Suppressor macrophage (primary cell): ENCODE measurements at places on chromosomes 11 and 22.

GRCh38 chr11:1442163-1442562 is 44.4 kb downstream of the MOB2 start:
- DNase-seq: no peak

GRCh38 chr11:77206264-77207018 is 78.4 kb downstream of the MYO7A start:
- DNase-seq: no peak

- DNase-seq: peak; percentile 33
These were observed 1.6 kb downstream of the BRD1 start for GRCh38 chr22:49825944-49826602.

DNA sequence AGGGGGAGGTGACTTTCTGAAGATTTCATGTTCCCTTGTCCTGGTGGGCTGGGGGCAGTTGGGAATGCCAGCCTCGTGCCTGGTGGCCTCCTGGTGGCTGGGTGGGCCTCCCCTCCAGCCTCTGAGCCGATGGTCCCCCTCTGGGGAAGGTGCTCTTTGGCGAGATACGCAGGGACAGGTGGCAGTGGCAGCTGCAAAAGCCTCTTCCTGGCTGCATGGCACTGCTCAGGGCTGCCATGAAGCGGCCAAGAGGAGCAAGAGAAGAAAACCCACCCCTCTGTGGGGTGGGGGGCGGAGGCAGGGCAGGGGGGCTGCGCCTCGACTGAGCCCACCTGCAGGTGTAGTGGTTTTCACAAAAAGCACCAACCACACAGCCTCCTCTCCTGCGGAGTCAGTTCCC is 61.8 kb upstream of the PHF21B start:
- no peak for DNase-seq

DNA sequence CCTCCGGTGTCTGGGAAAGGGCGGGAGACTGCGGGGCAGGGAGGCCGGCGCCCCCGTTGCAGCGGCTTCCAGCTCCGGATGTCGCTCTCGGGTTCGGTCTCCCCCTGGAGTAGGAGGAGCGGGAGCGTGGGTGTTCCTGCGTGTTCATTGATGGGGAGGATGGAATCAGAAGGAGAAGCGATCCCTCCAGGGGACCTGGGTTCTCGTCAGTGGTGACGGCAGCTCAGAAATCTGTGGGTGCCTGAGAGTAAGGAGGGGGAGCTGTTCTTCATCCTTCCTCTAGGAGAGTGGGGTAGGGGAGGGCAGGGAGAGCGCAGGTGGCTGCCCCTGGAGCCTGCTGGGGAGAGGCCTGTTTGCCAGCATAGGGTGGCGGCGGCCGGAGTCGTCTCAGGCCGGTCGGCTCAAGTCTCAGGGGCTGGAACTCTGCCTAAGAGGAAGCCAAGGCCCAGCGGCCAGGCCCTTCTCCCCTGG is 1.1 kb downstream of the UBASH3B start:
- peak; percentile 86 for DNase-seq

GRCh38 chr11:16987205-16987568 is 27.0 kb downstream of the PLEKHA7 start:
- DNase-seq: no peak

DNA sequence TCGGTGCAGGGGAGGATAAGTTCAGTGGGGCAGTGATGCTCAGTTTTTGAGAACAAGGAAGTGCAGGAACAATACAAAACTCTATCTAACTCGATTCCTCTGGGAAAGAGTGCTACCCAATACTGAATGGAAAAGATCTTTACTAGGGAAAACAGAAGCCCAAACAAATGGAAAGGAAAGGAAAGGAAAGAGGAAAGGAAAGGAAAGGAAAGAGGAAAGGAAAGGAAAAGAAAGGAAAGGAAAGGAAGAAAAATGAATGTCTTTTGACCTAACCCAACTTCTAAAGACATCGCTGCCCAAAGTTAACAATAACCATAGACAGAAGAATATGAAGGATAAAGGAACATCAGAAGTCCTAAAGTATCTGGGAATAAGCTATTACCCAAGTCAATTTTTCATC is 41.6 kb downstream of the PHF21A start:
- DNase-seq: no peak

DNA sequence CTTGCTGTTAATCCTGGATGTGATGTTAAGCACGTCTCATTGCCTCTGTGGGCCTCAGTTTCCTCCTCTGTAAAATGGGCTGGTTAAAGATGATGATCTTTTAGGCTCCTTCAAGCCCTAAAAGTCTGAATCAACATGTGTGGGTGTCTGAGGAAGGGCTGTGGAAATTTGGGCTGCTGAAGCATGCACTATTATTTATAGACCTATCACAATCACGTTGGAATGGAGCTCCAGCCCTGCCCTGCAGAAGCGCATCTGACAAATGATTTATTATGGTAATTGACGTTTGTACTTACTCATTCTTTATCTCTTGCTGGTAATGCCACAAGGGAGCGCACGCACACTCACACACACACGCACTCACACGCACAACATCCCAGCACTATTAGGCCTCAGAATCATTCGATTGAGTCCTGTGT is 20.4 kb downstream of the P2RX3 start:
- peak; percentile 58 for DNase-seq

- no peak for DNase-seq
These were observed 20.2 kb upstream of the KCNJ11 start for GRCh38 chr11:17408641-17409040.

- DNase-seq: no peak
These were observed 15.3 kb downstream of the OSBPL5 start for GRCh38 chr11:3149852-3150188.

DNA sequence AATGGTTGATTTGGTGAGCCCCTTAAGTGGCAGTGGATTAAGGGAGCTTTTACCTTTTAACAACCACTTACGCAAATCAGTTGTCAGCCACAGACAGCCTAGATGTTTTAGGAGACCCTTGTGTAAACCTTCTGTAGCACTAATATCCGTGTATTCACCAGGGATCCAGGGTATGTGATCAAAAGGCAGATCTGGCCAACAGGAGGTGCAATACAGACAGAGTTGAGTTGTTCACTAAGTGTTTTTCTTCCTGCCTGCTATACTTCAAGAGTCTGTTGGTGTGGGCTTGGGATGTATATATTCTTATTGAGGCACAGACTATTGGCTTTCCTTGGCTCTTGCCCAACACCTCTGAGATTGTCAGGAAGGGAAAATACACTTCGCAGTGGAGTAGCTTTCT is 175.1 kb downstream of the FAT3 start:
- no peak for DNase-seq

DNA sequence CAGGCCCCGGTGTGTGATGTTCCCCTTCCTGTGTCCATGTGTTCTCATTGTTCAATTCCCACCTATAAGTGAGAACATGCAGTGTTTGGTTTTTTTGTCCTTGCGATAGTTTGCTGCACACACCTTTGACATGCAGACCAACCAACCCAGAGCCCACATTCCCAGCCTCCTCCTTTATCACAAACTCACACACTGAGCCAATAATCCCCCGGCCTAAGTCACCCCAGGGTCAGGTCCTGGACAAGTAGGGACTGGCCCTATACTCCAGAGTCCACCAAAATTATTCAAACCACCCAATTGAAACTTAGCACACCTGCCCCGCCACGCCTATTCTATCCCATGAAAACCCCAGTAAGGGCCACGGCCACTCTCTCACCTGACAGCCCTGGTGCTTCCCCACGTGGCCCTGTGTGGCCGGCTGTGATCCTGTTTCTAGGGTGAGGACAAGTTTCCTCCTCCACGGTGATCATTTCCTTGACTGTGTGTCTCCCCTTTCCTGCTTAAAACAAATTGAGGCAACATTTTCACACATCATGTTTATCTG is 83.1 kb upstream of the SLC22A12 start:
- no peak for DNase-seq

DNA sequence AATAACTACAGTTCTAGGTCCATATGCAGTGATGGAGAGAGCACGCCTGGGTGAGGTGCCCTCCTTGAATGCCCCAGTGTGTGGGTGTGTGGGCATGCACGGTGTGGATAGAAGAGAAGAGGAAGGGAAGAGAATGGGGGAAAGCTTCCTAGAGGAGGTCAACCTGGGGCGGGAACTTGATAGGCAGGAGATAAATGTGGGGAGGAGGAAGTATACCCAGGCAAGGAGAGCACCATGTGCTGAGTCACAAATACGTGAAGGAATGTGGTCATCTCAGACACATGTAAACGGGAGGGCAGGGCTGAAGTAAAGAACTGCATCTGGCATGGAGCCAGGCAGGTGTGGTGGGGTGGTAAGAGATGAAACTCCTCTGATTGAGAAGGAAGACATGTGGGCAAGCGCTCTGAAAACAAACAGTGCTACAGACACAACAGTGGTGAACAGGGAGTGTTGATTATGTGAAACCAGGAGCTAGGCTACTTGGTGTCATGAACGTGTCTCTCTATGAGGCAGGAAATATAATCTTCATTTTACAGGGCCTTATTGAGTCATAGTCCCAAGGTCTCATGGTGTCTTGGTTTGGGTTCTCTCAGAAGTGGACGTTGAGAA is 61.5 kb upstream of the EED start:
- peak; percentile 64 for DNase-seq

DNA sequence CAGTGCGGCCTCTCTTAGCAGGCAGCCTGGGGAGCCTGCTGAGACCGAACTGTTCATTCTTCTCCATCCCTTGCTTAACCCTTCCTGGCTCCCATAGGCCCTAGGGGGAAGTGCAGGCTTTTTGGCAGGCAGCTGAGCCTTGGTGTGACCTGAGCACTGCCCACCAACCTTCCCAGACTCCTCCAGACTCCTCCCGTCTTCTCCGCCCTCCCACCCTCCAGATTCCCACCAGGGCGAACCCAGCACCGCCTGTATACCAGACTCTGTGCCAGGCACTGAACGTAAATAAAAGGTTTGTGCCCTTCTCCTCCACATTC is 7.9 kb downstream of the RELT start:
- peak; percentile 58 for DNase-seq

- DNase-seq: no peak
These were observed 9.4 kb downstream of the IGLL1 start for GRCh38 chr22:23570681-23571080.

- no peak for DNase-seq
These were observed 163.6 kb downstream of the GRIK4 start for GRCh38 chr11:120675171-120675570.

GRCh38 chr11:3022300-3022967 is 30.3 kb upstream of the NAP1L4 start:
- DNase-seq: peak; percentile 87

- DNase-seq: no peak
These were observed 132.9 kb downstream of the COMMD9 start for GRCh38 chr11:36156161-36156816.
